ENCODE measurements at places on chromosomes 7 and 10.
A peak's percentile ranks its signal among the peaks of the same experiment; 100 is the strongest.

DNA sequence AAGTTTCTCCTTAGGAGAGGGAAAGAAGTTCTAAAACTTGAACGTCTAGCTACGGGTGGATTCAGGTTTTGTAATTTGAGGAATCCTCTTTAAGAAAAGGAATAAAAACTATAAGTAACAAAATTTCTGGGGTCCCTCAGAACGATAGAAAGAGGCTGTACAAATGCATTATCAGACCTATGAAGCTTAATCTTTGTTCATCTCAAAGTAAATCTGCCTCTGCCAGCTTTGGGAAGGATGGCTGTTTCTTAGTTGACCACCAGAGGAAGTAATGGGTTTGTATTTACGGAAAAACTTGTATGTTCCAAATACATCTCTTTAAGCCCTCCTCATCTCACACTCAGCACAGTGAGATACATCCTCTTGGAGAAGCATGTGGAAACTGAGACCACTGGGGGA lies 864 bp downstream of the PSTK start:
- peak; percentile 65 for DNase-seq

GRCh38 chr7:143210541-143210940 lies 11.3 kb upstream of the TAS2R40 start:
- no peak for DNase-seq

DNA sequence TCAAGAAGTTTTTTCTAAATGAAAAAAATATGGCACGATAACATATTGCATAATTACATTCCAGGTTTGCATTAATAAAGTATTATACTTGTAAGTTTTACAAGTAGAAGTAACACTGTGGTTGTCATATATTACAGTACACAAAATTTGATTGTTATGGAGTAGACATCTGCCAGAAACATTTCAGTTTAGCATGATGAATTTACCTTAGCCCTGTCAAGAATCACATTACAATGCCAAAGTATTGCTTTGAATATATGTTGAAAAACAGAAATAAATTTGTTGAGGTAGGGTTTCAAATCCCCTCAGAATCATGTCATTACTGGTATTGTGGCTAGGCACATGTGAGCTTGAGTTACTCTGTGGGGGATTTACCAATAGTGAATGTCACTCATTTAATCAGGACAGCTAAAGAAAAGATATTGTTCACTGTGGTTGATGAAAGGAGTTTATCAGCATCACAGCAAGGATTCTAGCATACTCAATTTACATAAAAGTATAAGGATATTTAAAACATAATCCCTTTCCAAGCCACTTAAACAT lies 112.1 kb downstream of the MDFIC start:
- no peak for DNase-seq

- no peak for DNase-seq
These were observed 3.2 kb upstream of the SERPINE1 start for GRCh38 chr7:101123703-101124068.

GRCh38 chr7:1028775-1029636 lies 15.3 kb upstream of the GPR146 start:
- DNase-seq = peak; percentile 93

- DNase-seq = no peak
These were observed 69.1 kb downstream of the KMT2C start for GRCh38 chr7:152366662-152367061.

GRCh38 chr7:119522263-119522662 lies 750.7 kb upstream of the KCND2 start:
- DNase-seq = no peak

DNA sequence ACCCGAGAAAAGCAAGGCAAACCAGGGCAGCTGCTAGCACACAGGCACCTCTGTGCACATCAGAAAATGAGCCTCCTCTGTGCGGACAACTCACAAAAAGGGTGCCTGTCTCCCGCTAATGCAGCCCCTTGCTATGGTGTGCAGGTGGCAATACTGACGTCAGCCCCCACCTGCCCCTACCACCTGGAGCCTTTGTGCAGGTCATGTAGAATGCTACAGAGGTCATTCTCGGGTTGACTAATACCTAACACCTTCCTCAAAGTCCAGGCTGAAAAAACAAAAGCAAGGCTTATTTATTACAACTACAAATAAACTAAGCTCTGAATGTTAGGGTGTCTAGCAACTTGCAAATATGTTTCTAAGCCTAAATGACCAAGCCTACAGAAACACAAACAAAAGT lies 13.9 kb downstream of the PIP4K2A start:
- no peak for DNase-seq

DNA sequence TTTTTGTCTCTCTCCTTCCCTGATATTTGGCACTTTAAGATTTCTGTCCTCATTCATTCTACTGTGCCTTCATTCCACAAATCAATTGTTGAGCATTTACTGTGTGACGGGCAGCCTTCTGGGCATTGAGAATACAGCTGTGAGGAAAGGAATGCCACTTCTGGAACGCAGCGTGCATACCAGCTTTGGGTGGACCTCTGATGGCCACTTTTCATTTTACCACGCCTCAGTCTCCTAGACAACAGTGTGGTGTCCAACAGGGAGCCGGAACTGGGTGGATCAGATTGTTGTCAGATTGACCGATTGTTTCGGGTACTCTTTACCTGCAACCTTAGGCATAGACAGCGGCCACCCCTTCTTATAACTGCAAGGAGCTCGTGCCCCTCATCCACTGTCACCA lies 222.7 kb upstream of the DPP6 start:
- no peak for DNase-seq
